ENCODE measurements at places on chromosomes 4 and X.

DNA sequence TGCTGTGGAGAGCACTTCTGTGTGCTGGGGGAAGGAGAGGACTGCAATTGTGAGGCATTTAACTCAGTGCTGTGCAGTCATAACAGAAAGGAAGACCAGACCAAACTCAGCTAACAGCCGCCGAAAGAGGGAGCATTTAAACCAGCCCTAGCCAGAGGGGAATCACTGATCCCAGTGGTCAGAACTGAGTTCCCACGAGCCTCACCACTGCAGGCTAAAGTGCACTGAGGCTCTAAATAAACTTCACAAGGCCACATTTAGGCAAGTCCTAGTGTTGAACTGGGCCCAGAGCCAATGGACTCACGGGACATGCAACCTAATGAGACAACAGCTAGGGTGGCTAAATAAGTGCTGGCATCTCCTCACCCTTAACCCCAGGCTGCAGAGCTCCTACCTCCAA is 20.4 kb downstream of the IQCM start:
- DNase-seq = no peak

GRCh38 chr4:45732161-45732560 is 391.7 kb downstream of the GABRG1 start:
- DNase-seq = no peak

- no peak for DNase-seq
Observed at GRCh38 chrX:7134981-7135380, 12.5 kb upstream of the STS start.

DNA sequence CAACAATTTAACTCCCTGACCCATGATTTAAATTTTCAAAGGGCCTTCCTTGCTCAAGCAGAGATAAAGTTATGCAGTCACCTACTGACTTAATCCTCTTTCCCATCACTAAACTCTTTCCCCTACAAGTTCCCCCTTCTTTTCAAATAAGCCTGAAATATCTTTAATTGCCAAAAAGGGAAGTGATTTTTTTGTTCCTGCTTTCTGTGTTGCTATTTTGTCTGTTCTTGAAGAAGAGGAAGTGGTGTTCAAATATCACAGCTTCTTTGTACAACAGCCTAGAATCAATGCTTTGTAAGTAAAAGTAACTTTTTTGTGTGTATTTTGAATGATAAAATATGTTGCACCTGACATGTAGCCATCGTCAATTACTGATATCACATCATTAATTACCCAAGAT is 595.9 kb downstream of the CENPC start:
- DNase-seq = no peak

- DNase-seq = no peak
Observed at GRCh38 chrX:10087391-10087790, 69.4 kb upstream of the CLCN4 start.

DNA sequence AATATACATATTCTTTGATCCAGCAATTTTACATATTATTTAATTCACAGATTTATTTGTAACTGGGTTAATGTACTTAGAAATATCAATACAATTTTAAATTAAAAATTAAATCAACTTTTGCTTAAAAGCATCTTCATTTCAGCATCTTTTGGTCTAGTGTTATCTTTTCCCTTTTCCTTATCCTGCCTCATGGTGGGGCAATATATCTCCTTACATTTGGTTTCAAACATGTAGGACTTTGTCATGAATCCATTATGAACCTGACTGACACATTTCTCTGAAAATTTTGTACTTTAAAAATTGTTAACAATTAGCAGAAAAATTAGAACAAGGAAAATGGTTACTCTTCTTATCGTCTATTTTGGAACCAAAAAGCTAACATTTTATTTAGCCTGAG is 42.8 kb upstream of the ANK2 start:
- DNase-seq = no peak

DNA sequence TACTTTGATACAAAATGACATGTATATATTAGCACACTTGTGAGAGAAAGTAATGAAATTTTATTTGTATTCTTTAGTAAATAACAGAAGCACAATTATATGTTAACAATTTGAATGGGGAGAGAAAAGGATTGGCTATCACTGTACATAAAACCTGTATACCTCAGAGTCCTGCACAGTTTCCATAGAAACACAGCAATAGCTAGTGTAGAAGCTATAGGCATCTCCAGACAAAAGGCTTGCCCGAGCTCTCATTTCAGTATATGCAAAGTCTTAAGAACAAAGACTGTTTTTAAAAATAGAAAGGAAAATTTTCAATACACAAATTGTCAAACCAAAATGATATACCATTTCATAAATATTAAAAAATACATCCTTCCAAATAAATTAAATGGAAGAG is 38.5 kb downstream of the GPM6A start:
- no peak for DNase-seq

DNA sequence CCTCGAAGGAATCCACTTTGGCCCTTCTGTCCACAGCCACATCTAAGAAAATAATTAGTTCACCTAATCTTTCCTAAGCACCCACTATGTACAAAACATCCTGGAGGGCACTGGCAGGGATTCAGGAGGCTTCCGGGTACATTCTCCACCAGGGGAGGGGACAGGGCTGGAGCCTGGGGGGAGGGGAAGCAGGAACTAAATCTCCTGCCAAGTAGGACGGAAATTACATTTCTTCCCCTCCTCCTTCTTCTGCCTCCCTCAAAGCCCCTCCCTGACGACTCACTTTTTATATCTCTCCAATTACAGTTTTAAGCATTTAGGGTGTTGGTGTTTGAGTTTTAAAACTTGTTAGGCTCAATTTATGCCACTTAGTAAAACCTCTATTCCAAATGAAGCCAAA is 203.1 kb downstream of the BCOR start:
- no peak for DNase-seq

DNA sequence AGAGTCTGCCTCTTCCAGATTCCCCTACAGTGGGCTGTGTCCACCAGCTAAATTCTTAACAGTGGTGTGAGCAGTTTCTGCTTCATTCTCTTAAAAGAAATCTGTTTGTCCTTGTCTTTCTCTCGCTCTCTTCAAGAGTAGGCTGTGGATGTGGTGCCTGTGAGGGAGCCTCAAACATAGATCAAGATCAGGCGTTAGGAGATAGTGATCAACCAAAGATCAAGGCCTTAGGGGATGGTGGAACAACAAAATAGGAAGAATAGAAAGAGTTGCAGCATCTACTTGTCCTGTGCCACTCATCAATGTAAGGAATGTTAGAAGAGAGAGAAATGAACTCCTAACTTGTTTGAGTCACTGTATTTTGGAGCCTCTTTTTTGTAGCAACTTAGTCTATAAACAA is 144.2 kb downstream of the AASDH start:
- no peak for DNase-seq

All from fibroblast of skin of abdomen (primary cell).